AG04449 (cell line): ENCODE measurements at places on chromosomes 13 and 19.

DNA sequence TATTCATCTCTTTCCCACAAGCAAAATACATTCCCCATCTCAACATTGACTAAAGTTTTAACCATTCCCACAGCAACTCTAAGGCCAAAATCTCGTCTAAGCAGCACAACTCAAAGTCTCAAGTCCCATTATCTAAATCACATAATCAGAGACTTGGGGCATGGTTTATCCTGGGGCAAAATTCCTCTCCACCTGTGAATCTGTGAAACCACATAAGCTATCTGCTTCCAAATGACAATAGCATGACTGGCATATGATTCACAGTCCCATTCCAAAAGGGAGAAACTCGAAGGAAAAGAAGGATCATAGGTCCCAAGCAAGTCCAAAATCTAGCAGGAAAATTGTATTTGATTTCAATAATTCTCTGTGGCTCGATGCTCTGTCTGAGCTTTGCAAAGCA is 73.0 kb downstream of the ANKRD10 start:
- DNase-seq = no peak

DNA sequence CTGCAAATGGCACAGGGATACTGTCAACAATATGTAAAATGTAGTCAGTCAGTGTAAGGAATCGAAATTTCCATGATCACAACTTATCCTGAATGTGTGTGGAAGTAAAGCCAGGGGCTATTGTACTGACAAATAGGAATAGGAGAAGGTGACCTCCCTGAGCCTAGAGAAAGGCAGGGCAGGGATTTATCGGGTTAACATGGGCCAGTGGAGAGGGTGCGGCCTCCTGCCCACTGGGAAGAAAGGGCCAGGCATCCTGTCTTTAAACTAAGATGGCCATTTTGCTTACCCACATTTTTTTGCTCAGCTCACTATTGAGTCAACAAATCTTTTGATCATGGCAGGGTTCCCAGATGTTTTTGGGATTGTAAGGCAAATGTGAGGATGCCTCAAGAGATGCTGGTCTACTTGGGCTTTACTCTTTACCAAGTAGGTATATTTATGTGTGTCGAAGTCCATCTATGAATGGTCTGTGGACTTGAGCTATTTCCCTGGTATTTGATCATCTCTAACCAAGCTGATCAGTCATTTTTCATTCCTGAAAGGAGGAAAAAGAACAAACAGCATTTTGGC is 116.6 kb upstream of the RNF113B start:
- DNase-seq = no peak

GRCh38 chr13:46743191-46743590 is 53.8 kb downstream of the ESD start:
- no peak for DNase-seq

DNA sequence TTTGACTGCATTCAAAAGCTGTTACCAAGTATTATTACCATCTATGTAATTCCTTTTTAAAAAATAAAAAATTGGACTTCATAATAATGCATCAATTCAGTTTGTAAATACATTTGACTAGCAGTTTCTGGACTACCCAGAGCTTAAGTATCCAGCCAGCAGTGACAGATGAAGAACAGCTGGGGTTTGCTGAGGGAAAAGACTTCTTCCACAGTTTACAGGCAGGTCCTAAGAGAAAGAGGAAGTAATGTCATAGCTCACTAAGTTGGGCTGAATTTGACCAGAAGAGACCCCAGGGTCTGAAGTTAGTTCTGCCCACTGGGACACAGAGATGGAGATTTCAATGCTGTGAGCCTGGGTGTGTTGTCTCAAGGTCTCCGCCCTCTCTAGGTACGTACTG is 96.4 kb downstream of the MBNL2 start:
- DNase-seq = no peak

GRCh38 chr13:36549126-36549702 is 116.9 kb downstream of the CCNA1 start:
- no peak for DNase-seq

DNA sequence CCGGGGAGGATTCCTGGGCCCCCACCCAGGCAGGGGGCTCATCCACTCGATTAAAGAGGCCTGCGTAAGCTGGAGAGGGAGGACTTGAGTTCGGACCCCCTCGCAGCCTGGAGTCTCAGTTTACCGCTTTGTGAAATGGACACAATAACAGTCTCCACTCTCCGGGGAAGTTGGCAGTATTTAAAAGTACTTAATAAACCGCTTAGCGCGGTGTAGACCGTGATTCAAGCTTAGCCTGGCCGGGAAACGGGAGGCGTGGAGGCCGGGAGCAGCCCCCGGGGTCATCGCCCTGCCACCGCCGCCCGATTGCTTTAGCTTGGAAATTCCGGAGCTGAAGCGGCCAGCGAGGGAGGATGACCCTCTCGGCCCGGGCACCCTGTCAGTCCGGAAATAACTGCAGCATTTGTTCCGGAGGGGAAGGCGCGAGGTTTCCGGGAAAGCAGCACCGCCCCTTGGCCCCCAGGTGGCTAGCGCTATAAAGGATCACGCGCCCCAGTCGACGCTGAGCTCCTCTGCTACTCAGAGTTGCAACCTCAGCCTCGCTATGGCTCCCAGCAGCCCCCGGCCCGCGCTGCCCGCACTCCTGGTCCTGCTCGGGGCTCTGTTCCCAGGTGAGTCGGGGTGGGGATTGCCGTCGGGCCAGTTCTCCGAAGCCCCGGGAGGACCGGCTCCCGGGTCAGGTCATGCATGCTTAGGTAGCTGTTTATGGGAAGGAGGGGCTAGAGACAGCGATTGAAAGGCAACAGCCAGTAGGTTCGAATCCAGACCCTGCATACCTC is at the start of gene ICAM1:
Gene ICAM1 (plus strand): TSS at position 505 of the 779 bp plus-strand sequence. CDS start 40 bp downstream, at position 545.
- no peak for DNase-seq

- no peak for DNase-seq
These were observed 33.0 kb downstream of the FGF9 start for GRCh38 chr13:21703846-21704245.

GRCh38 chr19:13899912-13900584 is 5.9 kb downstream of the BRME1 start:
- no peak for DNase-seq

DNA sequence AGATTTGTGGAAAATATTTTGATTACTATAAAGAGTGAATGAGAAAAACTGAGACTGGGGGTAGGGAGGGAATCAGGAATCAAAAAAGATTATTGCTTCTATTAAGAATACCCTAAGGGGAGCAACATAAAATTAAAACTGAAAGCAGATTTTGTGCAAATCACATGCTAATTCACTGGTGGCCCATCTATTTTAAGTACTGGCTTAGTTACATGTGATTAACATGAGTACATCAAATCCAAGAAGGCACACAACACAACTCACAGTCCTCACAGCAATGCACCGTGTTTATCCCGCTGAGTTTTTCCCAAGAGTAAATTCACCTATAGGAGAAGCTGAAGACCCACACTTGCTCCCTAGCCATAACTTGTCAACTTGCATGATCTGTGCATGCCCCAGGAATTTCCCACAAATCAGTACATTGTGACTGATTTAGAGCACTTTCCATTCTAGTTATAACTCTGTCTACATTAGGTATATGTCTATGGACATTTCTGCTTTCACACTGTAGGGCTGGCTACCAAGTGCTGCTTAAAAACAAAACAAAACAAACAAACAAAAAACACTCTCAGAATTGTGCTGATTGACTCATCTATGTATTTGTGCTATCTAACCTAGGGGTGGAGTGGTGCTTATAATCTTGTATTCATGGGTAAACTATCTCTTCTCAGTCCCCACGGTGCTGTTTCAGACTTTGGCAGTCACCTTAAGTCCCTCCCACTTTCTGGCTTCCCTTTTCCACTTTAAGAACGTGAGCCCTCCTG is 24.3 kb downstream of the AMER2 start:
- DNase-seq = no peak

DNA sequence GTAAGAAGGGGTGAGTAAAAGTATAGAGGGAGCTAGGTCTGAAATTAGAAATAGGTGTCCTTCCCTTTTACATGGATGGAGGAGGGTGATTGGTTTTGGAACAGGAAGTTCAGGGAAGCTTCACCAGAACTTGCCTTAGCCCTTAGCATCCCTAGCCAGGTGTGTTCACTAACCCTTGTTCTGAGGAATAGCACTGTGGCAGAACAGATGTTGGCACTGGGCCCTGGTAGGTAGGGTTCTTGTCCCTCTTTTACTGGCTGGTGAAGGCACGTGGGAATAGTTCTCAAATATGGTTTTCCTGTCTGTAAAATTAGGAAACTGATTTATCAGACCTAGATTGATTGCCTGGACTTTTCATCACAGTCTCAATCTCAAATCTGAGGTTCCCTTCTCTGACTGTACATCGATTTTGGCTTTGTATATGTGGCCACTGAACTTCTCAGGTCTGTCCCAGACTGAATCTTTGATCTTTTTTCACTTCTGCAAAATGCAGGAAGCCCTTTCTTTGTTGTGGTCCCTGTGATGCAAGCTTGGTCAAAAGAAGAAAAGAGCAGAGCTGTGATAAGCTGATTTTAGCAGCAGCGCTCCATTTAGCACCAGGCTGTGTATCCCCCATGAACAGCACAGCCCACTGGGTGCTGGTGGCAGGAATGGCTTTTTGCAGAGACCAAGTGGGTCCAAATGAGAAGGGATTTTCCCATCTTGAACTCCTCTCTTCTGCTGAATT is 86.2 kb upstream of the HTR2A start:
- no peak for DNase-seq

DNA sequence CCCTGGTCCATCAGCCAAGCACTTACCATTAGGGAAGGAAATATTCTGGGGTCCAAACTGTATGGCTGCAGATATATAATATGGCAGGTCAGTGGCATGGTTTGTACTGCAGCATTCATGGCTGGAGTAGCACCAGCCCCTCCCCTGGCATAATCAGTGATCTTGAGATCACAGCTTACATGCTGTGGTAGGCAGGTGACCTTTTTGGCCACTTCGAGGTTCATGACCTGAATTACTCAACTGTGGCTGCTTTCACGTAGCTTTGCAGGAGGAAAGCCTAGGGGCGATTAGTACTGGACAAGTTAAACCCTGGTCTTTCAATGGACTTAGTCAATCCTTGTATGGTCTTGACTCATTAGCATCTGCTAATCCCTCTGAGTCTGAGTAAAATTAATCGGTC is 169.8 kb downstream of the SPRY2 start:
- DNase-seq = no peak

DNA sequence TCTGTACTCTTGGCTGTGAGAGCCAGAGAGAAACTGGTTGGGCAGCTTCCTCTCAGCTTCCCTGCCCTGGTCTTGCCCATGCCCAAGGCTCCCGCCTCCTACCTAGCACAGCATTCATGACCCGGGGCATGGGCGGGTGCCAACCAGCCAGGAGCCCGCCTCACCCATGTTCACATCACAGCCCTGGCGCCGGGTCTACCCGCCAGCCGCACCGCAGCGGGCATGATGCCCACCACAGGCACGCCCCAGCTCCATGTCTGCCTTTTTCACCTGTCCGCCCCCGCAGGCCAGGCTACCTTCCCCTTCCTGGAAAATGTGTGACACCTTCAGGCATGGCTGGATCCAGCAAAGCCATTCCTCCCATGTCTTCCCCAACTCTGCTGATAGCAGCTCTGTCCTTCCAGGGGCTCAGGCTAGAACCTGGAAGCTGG is 42.1 kb downstream of the PTPRS start:
- no peak for DNase-seq

GRCh38 chr19:56637976-56638555 is 4.9 kb upstream of the SMIM17 start:
- peak; percentile 7 for DNase-seq

GRCh38 chr13:23463661-23464060 is 30.2 kb upstream of the SACS start:
- DNase-seq = no peak

- DNase-seq = no peak
These were observed 9.4 kb downstream of the SYNGR4 start for GRCh38 chr19:48373567-48373966.

DNA sequence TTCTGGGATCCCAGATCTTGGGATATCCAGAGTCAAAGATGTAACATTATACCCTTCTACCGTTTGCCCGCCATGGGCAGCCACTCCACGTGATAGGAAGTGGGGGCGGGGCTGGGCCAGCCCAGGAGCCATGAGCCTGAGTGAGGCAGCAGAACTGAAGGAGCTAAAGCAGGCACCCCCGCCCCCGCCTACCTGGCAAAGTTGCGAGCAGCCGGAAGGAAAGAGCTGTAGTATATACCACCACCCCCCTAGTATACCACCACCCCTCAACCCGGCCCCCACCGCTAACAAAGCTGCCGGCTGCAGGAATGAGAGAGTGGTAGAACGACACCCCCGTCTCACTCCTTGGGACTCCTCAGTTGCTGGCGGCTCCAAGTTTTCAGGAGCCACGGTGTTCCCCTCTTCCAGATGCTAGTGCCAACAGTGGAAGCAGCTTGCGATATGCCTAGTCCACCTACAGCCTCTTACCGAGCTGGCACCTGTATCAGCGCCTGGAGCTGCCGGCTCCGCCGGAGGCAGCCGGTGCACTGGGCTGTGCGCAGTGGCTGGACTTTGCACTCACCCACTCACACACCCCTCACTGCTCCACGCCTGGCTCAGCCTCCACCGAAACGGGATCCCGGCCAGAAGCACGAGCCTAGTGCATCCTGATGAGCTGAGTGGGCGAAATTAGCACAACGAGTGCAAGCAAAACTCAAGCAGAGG is 230.7 kb upstream of the PRR20A start:
- DNase-seq = no peak

- DNase-seq = no peak
These were observed 571.7 kb downstream of the LIG4 start for GRCh38 chr13:107643615-107644014.

DNA sequence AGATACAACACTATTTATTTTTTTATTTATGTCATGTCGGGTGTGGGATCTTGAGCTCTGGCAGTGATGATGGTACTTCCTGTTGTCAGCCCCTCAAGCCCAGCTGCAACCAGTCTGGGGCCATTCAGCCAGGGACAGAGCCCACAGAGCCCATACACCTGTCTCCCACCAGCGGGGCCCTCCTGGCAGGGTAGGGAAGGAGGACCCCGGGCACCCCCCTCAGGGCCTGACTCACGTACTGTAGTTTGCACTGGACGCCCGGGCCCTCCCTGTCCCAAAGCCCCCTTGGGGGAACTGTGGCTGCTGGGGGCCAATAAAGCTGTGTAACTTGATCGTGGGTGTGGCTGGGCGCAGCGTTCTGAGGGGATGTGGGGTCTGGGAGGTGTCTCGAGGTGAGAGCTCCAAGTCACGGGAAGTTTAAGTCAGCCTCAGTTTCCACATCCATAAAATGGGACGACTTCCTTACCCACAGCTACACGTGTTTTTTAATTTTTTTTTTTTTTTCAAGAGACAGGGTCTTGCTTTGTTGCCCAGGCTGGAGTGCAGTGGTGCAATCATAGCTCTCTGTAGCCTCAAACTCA is 9.5 kb downstream of the ATG4D start:
- DNase-seq = no peak
